ENCODE measurements at places on chromosomes 11 and 22.

DNA sequence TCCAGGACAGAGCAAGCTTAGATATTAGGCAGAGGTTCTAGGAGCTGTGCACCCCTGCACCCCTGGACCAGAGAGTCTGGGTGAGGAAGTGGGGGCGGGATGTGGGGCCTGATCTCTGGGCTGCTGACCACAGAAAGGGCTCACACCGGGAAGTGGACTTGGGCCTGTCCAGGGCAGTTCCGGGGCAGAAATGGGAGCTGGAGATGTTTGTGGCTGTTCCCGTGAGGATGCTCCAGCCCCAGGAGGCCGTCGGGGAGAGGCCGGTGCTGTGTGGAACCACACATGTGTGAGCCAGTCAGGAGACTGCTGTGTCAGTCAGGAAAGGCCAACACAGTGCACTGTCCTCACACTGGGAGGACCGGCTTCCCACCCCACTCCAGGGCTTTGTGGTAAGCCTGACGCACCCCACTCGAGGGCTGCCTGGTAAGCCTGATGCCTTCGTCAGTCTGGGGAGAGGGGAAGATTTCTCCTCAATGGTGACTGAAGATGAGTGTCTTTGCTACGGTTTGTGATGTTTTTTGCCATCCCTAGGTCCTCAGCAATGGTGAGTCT lies 741.0 kb downstream of the BRD1 start:
- DNase-seq, result no peak

DNA sequence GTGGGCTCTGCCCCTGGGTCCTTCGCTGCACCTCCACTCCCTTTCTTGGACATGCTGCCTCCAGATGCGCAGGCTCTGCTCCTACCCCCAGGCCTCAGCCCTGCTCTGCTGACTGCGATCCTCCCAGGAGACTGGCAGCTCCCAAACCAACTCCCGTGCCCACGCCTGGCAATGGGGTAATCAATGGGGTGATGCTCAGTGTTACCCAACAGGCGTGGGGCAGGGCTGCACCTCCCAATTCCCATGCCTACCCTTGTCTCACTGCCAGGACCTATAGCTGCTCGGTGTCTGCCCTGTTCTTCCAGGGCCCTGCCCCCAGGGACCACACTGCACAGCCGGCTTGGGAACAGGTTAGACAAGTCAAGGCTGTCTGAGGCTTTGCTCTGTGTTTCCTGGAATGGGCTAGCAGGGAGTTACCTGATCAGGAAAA lies at the start of gene ALDH3B2:
ALDH3B2 (minus strand) TSS at position 182 of the 430 bp plus-strand sequence. CDS start 7,688 bp downstream, outside the sequence.
- DNase-seq, result no peak

GRCh38 chr11:123760894-123761293 lies 6.6 kb upstream of the OR6X1 start:
- no peak for DNase-seq

GRCh38 chr11:73414977-73415651 lies 38.9 kb downstream of the RELT start:
- peak; percentile 96 for DNase-seq

- DNase-seq, result no peak
These were observed 5.5 kb downstream of the KIAA0930 start for GRCh38 chr22:45235101-45235777.

DNA sequence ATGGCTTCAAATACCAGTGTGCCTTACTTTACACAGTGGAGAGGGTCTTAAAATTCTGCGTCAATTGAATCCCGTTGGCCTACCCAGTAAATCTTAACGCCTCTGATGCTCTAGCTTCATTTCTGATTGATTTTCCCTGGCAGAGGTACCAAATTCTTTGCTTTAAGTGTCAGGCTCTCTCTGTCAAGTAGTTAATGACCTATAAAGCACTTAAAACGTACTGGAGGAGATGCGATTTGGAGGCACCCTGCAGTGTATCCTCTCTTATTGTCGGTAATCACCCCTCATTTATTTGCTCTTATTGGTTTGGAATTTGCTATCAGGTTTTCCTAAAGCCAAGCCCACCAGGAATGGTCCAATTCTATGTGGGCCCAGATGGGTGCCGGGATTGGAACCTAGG lies 59.2 kb downstream of the NFAM1 start:
- DNase-seq, result no peak

Measured in fibroblast of skin of scalp (primary cell).